GM20000 (cell line): ENCODE measurements at places on chromosomes 4 and X.
A peak's percentile ranks its signal among the peaks of the same experiment; 100 is the strongest.

- DNase-seq, result no peak
Observed at GRCh38 chr4:6715704-6716017, 313 bp upstream of the BLOC1S4 start.

DNA sequence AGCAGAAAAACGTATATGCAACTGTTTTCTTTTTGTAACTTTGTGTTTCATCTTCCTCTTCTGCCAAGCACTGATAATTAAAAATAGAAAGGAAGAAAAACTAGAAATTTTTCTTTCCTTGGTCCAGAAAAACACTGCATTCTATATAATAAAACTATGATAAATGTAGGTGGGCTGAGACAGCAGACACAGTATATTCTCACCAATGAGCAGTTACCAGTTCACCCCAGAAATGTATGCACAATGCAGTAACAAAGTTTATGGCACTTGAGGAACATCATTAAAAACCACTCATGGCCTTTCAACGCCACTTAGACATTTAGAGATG, 79.4 kb downstream of the FAT1 start:
- no peak for DNase-seq

DNA sequence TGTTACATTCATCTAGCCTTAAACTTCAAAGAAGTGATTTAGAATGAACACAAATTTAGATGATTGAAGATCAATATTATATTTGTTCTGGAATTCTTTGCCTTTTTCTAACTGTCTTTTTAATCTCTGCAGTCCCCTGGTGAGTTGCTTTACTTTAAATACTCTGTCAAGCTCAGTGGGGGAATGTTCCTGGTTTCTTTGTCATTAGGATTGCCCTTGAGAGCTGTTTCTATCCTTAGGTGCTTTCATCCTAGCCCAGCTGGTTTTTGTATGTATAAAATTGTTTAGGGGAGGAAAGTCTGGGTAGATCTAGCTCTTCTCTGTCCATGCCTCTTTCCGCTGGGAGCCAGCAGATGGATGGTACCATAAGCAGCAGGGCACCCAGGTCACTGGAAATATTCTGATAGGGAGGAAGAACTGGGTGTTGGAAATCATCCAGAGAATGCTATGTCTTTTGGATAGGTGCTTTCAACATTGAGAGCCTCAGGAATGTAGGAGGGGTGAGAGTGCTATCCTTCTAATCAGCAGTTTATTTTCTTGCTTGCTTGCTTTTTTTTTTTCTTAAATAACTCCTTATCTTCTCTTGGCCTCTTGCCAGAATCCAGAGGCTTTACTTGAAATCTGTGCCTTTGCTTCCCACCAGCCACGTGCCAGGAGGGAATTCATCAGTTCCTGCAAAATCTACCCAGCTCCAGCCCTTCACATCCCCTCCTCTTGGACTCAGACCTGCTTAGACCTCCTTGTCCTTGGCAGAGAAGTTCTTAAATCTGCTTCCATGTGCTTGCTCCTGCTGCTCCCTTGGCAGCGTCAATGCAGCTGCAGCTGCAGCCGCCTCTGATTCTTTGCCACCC, 215.3 kb upstream of the ANXA3 start:
- no peak for DNase-seq

GRCh38 chr4:14338585-14339265, 663.6 kb upstream of the CPEB2 start:
- DNase-seq, result no peak

DNA sequence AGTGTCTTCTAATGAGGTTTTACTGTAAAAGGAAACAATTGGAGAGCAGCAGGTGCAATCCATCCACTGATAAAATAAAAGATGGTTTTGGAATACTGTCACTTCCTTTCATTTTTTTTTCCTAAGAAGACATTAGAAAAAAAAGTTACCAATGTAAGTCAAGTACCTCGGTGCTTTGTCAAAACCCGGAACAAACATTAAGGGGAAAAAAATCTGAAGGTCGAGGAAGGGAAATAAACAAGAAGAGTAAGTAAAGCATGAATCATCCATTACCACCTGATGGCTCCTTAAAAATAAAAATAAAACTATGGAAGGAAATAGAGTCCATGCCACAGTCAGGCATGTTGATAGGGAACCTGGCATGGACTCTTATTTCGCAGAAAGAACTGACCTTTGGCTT, 15.3 kb upstream of the XPNPEP2 start:
- no peak for DNase-seq

DNA sequence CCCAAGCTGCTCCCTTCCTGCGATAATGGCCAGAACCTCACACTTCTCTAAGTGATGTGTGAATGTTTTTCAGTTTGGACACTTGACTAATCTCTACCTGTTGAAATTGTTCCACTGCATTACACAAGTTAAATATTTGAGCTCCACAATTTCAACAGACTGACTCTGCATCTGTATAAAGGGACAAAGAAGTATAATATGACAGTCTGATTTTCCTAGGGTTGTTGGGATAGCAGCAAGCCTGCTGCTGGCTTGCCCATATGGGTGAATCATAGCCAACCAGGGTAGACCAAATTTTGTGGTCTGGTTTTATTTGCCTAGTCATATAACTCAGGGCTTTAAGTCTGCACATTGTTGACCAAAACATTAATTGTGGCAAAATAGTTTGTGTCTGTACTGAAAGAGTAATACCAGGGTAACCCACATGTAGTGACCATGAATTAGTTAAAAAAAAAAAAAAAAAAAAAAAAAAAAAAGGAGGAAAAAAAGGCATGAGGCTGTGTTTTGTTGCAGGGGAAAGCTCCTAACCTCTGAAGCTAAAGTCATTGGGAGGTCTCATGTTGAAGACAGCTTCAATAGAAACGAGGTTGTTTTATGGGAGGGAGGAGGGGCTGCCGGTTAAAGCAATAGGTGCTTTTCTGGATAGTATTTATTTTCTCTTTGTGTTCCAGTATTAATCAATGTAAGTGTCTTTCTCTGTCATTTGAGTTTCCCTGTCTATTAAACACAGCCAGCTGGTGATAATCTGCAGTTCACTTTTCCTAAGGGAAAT, 534.2 kb downstream of the RAB28 start:
- DNase-seq, result no peak

DNA sequence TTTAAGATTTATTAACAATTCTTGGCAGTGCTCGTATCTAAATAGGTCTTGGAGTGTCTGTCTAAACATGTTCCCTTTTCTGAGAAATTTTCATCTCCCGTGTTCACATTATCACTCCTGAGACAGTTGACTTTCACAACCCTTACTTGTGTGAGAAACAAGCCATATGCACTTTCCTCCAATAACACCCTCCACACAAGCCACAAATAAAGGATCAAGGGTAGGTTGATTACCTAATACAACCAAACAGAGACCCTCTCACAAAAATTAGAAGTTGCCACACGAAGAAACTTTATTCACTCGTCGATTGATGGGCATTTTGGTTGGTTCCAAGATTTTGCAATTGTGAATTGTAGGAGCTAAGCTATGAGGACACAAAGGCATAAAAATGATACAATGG, 763.9 kb downstream of the TRAM1L1 start:
- no peak for DNase-seq

- no peak for DNase-seq
Observed at GRCh38 chr4:110412354-110413065, 63.4 kb upstream of the ENPEP start.

DNA sequence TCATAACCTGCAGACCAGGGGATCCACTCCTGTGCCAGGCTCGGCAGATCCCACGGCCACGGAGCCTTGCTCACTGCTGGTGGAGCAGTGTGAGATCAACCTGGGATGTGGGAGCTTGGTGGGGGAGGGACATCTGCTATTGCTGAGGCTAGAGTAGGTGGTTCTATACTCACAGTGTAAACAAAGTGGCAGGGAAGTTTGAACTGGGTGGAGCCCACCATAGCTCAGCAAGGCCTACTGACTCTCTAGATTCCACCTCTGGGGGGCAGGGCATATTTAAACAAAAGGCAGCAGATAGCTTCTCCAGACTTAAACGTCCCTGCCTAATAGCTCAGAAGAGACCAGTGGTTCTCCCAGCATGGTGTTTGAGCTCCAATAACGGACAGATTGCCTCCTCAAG, 54.7 kb upstream of the EPHA5 start:
- no peak for DNase-seq

- no peak for DNase-seq
Observed at GRCh38 chr4:60344908-60345307, 855.2 kb upstream of the ADGRL3 start.

GRCh38 chrX:65601530-65602220, 65.8 kb upstream of the MSN start:
- no peak for DNase-seq

DNA sequence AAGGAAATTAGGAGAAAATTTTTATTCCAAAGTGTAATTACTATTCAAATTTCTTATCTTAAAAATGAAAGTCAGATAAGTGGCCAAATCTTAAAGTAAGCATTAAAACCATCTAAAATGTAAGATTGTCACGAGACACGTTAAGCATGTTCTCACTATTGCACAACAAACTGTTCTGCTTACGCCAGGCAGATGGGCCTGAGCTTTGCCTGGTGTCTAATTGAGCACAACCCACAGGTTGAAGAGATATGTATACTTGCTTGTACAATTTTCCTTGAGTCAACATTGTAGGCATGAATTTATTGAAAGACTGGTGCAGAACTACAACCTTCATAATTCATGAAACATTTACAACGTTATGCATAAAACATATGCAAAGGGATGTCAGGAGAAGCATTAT, 3.9 kb downstream of the RNF128 start:
- no peak for DNase-seq

DNA sequence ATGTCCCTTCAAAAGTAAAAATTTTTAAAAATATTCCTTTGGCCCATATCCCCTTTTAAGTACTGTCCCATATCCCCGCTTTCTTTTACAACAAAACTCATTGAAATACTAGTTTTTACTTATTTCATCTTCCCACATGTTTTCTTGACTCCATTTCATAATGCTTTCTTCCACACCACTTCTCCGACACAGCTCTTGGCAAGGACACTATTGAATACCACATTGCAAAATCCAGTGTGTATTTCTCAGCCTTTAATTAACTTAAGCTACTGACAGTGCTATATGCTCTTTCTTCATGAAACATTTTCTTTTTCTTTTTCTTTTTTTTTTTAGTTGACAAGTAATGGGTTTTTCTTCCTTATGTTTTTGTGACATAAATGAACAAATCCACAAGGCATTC, 28.8 kb downstream of the PRDM8 start:
- no peak for DNase-seq

DNA sequence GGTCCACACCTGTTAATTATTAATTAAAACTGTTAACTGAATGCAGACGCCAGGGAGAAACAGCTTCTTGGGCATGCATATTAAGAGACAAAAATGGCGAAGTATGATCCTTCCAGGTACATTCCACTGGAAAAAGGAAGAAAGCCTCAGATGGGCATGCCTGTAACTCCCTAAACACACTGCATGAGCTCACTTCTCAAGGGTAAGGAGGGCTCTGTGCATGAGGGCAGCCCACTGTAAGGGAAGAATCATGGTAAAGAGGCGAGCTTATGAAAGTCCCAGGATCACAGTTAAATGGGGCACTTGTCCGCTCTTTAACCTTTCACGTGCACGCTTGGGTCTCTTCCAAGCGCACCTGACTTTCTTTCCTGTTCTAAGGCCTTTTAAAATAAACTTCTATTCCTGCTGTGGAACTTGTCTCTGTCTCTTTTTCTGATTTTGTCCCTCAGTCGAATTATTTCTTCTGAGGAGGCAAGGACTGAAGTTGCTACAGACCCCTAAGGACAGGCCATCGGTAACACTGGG, 321.7 kb downstream of the PPP1R2C start:
- no peak for DNase-seq

- no peak for DNase-seq
Observed at GRCh38 chrX:4670606-4671005, 957.2 kb upstream of the PRKX start.

GRCh38 chr4:187235456-187236170, 512.0 kb upstream of the FAT1 start:
- no peak for DNase-seq

GRCh38 chr4:136864604-136865185, 667.6 kb downstream of the PCDH18 start:
- peak; percentile 24 for DNase-seq

- DNase-seq, result no peak
Observed at GRCh38 chr4:53967986-53968385, 96.4 kb downstream of the CHIC2 start.

DNA sequence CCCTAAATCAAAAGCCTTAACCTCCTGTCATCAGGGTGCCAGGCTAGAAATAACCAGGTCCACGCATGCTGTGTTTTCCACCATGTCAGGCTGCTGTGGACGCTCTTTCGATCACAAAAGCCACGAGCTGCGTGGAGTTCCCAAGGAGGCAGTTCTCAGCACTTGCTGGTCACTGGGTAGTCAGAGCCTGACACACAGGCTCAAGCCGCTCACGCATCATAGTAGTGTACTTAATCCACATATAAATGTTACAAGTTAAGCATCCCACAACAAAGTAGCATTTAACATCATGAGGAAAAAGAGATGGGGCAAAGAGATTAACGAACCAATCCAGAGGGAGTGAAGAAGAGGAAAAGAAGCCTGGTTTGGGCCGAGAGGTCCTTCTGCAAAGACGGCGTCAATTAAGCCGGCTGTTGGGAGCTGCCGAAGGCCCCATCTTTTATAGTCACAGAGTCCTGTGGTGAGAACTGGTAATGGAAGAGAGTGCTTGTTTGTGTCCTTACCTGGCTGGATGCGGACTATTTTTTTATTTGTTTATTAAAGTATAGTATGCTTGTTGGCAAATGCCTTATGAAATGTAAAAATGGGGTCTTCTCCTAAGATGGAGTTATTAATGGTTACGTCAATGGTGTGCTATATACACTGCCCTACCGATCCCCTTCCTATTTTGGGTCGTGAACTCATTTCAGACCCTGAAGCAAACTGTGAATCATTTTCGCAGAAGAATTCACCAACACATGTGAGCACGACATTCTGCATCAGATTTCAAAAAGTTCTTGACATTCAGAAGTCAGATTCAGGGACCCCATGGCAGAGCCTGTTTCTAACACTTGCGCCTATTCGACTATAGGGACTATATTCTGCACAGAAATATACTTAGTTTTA, 675 bp downstream of the PRIMPOL start:
- DNase-seq, result no peak

DNA sequence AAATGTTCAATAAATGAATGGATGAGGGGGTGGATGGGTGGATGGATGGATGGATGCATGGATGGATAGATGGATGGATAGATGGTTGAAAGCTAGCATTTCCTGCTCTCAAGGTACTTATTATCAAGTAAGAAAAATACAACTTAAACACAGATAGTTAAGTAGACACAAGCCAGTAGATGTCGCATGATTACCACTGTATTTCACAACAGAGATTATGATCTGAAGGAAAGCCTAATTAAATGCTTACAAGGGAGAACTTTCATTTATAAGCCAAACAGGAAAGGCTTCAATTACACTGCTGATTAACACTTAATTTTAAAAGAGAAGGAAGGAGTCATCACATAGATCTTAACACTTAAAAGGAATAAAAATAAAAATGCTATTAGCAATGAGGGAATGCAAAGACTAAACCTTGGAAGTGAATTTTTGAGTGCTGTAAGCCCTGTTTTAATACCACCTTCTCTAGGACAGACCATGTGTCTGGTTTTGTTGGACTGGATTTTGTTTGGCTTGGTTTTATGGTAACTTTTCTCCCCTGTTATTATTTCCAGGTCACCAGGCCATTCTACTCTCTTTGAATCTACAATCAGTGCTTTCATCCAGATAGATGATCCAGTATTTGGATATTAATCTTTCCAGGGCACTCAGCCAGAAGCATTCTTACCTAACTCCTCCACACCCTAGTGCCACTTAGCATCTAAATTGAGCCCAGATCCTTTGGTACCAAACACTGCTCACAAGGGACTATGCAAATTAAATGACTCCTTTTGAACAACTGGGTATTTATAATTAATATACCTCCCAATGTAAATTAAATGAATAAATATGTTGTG, 75.5 kb upstream of the SLC39A8 start:
- no peak for DNase-seq

GRCh38 chr4:83405844-83406816, 49.5 kb downstream of the HELQ start:
- no peak for DNase-seq
